ENCODE measurements at places on chromosomes 6 and 20. TPM values are rescaled to one million over a fixed set of nuclear protein-coding genes. Genes with fewer than 3 reads are reported as not detected.

The XKR7 gene
- total RNA-seq: not detected

The OPRL1 gene
- total RNA-seq: 0.64 TPM

The RHAG gene
- total RNA-seq: not detected

The GPSM3 gene
- total RNA-seq: 265 TPM

The BPIFB1 gene
- total RNA-seq: not detected

The IYD gene
- total RNA-seq: not detected

The LHFPL5 gene
- total RNA-seq: not detected

The POU3F2 gene
- not detected for total RNA-seq

The RBPJL gene
- 0.17 TPM for total RNA-seq

The FAM184A gene
- 5.5 TPM for total RNA-seq

The FAM83B gene
- total RNA-seq: not detected

The TRIM31 gene
- not detected for total RNA-seq

The SESN1 gene
- total RNA-seq: 20.0 TPM

The KCNQ2 gene
- total RNA-seq: not detected

The TRERF1 gene
- total RNA-seq: 48.9 TPM

The DYNLT1 gene
- 122 TPM for total RNA-seq

The DNAH8 gene
- 0.12 TPM for total RNA-seq

The LPA gene
- 0.02 TPM for total RNA-seq

The TUBB2B gene
- total RNA-seq: not detected

The BPIFB4 gene
- not detected for total RNA-seq

All from T-helper 1 cell treated with Interleukin-12 subunit alpha and Interleukin-12 subunit beta and Interleukin-4 antibody, amounts not matched to agents 30 ng/mL and 1 ng/mL, for 36 hours (primary cell).